Frontal cortex (tissue), 4 donors: ENCODE measurements at places on chromosomes 2 and 18. TPM values are rescaled to one million over a fixed set of nuclear protein-coding genes. Genes with fewer than 3 reads are reported as not detected.

The NBAS gene
- total RNA-seq, result 173 TPM

The MEIS1 gene
- 39.5 TPM for total RNA-seq

The EPB41L3 gene
- 57.5 TPM for total RNA-seq

The NMS gene
- not detected for total RNA-seq

The CPO gene
- not detected for total RNA-seq

The DOK6 gene
- total RNA-seq, result 68.1 TPM

The PELI1 gene
- total RNA-seq, result 79.5 TPM

The ZNF396 gene
- 4.1 TPM for total RNA-seq

The CDH19 gene
- under 0.01 TPM for total RNA-seq

The FKBP1B gene
- total RNA-seq, result 73.8 TPM

The SESTD1 gene
- total RNA-seq, result 70.9 TPM

The CCT4 gene
- total RNA-seq, result 223 TPM

The AMER3 gene
- total RNA-seq, result 44.0 TPM

The DUSP2 gene
- 4.5 TPM for total RNA-seq

The ZSCAN30 gene
- total RNA-seq, result 15.5 TPM

The ELOA2 gene
- not detected for total RNA-seq

The G6PC2 gene
- not detected for total RNA-seq

The CNDP1 gene
- under 0.01 TPM for total RNA-seq

The IL1F10 gene
- not detected for total RNA-seq

The MERTK gene
- total RNA-seq, result 2.4 TPM

The EGR4 gene
- total RNA-seq, result not detected

The FNDC4 gene
- 45.7 TPM for total RNA-seq

The GPR35 gene
- 0.41 TPM for total RNA-seq

The GCG gene
- total RNA-seq, result 0.41 TPM

The KCNK3 gene
- 4.1 TPM for total RNA-seq

The GPR45 gene
- 0.82 TPM for total RNA-seq

The EDAR gene
- total RNA-seq, result under 0.01 TPM

The IL18RAP gene
- 0.41 TPM for total RNA-seq

The SLC16A14 gene
- 62.0 TPM for total RNA-seq

The OTOS gene
- 0.41 TPM for total RNA-seq

The SPC25 gene
- total RNA-seq, result 5.3 TPM

The MYCN gene
- total RNA-seq, result 70.5 TPM

The AQP4 gene
- 57.9 TPM for total RNA-seq

The MAP2 gene
- 678 TPM for total RNA-seq

The GREB1 gene
- total RNA-seq, result 3.7 TPM

The NXPH2 gene
- total RNA-seq, result 25.7 TPM

The CYP1B1 gene
- 7.3 TPM for total RNA-seq

The MC4R gene
- 3.3 TPM for total RNA-seq

The TSPYL6 gene
- total RNA-seq, result not detected

The ST8SIA5 gene
- 4.9 TPM for total RNA-seq

The GATA6 gene
- under 0.01 TPM for total RNA-seq

The DTNB gene
- 18.3 TPM for total RNA-seq

The RFX8 gene
- total RNA-seq, result 0.41 TPM

The PUS10 gene
- total RNA-seq, result 4.9 TPM

The GKN2 gene
- total RNA-seq, result not detected

The IL1B gene
- 0.41 TPM for total RNA-seq

The DLX2 gene
- 2.9 TPM for total RNA-seq
